ENCODE measurements at places on chromosomes 11 and 22.

DNA sequence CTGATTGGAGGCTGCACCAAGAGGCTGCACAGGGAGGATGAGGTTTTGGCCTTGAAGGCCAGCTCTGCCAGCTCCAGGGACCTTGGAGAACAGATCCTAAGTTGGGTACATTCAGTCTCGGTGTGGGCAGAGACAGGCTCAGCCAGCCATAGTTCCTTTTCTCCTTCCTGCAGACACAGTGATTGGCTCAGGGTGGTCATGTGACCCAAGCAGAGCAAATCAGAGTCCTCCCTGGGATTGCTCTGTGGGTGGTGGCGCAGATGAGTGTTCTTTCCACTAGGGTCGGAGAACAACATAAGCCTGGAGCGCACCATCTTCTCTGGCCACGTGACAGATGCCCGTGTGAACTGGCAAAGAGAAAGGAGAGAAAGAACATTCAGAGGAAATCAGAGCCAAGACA is 47.1 kb upstream of the CCND1 start:
- DNase-seq, result no peak

DNA sequence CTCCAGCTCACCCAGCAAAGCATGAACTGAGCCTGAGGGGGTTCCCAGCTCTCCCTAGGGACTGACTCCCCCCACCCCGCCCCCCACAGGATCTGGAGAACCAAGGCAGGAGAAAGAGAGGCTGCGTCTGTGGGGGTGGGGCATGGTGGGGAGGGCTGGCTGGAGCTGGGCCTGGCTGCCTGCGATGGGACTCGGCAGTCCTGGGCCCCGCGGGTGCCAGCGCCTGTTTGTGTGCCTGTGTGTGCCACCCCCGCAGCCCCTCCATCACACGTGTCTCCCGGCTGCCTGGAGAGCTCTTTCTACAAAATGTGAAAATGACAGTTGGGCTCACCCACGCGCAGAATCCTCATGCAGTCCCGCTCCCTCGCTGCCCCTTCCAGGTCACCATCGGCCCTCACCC is 46.8 kb downstream of the CACNA1I start:
- DNase-seq, result no peak

DNA sequence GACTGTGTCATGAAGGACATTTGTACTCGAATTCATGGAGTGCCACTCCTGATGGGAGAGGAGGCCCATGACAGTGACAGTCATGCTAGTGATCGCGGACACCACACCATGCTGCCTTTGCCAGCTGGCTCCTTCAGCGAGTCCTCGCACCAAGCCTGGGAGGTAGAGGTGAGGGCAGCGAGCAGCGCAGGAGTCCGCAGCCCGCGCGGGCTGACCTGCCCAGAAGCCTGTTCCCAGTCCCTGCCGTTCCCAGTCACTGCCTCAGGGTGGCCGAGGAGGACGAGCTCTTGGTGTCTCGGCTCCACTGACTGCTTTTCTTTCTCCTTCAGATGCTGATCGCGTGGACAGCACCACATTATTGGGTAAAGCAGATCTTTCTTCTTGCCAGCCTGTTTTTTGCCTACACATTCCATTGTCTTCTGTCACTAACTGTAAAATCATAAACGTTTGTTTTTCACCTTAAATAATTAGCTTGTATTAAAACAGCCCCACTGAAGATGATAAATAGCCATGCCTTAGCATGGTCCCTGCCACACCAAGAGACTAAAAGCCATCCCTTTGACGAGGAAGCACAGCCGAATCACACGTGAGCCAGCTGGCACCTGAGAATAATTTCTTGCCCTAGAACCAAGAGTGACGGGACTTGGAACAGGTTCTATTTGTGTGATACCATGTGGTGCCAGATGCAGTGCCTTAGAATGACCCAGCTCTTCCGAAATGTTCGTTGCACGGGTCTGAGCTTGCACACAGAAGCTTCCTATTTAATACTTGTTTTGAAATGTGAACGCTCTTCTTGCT is 25.5 kb downstream of the FAM118A start:
- no peak for DNase-seq

GRCh38 chr11:33622806-33623205 is 77.8 kb downstream of the C11orf91 start:
- DNase-seq, result no peak

DNA sequence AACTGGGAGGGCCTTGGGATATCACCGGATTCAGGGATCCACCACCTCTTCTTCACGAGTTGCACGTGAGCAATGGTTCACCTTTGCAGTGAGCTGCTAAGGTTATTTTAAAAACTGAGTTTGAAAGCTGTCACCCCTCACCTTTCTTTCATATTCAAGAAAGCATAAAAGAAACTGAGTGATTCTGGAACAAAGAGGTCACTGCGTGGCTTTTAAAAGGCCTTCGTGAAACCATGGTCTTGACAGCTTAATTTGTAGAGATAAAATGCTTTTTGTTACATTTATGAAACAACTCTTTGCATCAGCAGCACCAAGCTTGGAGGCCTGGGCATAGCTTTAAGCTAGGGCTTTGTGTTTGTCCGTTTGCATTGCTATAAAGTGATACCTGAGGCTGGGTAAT is 101.4 kb upstream of the NECTIN1 start:
- DNase-seq, result no peak

All from amniotic epithelial cell (primary cell).